ENCODE measurements at places on chromosomes 5 and 9.

DNA sequence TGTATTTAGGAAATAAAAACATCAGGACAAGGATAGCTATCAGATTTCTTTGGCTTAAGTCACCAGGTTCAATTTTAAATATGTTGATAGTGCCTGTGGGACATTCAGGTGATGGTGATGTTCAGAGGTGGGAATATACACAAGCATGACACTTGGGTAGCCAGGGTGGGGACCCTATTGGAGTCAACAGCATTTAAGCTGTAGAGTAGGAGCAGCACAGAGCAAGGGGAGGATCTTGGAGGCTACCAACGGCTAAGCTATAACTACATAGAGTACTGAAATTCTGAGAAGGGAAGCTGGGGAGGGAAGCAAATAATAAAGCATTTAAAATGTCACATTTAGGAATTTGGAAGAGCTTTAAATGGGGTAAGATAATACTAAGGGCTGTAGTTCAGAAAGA is 177.7 kb downstream of the CPLANE1 start:
- no peak for DNase-seq

DNA sequence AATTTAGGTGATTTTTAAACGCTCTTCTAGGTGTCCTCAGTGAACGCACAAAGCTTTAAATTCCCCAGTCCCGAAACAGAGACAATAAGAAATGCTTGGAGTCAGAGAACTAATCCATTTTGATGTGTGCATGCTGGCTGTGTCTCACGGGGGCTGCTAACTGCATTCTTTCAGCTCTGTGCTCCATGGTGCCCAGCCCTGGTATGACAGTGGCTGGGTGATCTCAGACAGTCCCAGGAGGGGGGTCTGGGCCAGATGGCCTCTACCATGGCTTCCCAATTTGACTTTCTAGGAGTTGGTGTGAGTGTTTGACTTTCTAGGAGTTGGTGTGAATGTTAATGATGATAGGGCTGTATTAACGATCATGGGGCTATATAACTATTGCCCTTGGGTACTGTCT is 12.1 kb downstream of the OLFM1 start:
- no peak for DNase-seq

DNA sequence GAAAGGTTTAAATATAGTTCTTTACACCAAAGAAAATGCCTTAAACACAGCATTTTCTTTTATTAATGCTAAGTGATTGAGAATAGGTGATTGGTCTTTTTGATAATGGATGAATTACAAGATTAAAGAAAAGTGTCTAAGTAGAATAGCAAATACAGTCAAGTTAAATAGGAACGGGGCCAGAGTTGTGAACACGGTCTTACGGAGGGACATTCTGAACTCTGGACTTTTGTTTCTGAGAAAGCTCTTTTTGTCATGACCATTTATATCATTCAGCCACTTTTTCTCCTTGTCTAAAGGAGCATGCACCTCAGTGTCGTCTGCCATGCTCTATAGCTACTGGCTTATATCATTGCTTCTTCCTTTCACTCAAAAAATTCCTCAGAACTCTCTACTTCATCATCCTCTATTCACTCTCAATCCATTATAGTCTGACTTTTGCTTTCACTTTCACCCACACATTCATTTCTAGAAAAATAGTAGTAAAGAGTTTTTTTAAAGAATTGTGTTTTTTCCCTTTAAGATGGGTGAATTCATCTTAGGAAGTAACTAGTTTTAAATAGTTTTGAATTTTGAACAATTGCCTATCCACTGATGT is 263.0 kb upstream of the FBXL7 start:
- no peak for DNase-seq

DNA sequence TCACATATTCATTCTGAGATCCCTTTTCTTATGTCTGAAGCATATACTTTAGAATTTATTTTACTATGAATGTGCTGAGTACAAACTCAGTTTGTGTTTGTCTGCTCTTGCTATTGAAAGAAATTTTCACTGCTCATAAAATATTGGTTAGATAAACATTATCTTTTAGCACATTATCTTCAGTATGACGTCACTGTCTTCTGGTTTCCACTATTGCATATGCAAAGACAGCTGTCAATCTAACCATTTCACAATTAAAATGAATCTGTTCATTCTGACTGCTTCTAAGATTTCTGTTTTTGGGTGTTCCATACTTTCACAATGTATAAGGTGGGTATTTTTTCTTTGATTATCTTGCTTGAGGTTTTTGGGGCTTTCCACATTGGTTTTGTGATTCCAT is 526.2 kb upstream of the CDH6 start:
- no peak for DNase-seq

DNA sequence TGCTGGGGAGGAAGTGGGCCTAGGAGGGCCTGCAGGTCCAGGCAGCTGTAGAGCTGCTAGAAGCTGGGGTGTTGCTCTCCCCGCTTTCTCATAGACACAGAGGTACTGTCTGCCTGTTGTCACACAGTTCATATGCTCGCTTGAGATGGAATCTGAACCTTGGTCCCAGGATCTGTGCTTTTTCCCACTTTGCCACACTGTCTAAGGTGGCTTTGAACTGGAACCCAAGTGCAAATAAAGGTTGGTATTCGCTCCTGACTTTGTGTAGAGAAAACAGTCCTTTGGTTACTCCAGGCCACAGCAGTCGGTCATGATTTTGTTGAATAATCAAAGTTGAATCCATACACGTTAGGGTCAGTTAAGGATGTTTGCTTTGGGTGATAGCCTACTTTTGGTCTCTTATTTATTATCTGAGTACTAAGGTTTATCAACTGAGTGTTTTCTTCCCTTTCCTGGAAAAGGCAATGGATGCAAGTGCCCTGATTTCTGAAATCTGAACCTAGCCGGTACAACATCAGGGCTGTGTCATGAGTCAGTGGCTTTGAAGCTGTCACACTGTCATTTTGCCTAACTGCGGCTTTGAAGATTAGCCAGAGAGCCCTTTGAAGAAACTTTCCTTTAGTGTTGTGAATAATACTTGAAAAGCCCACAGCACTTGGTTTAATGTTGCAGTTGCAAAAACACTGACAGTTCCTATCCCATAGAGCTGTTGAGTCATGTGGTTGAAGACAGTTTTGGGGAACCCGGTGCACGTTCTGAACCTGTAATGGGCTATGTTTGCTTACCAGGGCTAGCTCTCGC is 41.3 kb downstream of the HABP4 start:
- no peak for DNase-seq

DNA sequence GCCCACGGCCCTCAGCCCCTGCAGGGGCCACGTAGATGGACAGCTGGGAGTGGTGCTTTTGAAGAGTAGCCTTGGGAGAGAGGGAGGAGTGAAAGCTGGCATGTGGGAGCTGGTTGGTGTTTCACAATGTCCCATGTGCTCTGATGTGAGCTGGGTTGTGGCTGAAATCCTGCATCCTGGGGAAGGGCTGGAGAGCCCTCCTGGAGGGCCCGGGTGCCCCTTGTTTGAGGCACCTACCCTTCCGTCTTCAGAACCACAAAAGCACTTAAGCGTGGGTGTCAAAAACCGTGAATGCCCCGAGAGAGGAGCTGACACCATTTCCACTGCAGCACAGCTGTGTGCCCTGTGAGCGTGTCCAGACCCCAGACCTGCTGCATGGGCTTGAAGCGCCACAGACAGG is 199.1 kb upstream of the ZNF618 start:
- DNase-seq = no peak

GRCh38 chr5:15518786-15519185 is 18.8 kb downstream of the FBXL7 start:
- DNase-seq = no peak

GRCh38 chr9:135520916-135521607 is at the start of gene LCN1:
Gene LCN1, plus strand, starts transcription at chr9:135521440. Its CDS starts 58 bp downstream, at chr9:135521498.
- DNase-seq = no peak

- no peak for DNase-seq
These were observed 754.7 kb upstream of the CDH6 start for GRCh38 chr5:30438785-30439184.

DNA sequence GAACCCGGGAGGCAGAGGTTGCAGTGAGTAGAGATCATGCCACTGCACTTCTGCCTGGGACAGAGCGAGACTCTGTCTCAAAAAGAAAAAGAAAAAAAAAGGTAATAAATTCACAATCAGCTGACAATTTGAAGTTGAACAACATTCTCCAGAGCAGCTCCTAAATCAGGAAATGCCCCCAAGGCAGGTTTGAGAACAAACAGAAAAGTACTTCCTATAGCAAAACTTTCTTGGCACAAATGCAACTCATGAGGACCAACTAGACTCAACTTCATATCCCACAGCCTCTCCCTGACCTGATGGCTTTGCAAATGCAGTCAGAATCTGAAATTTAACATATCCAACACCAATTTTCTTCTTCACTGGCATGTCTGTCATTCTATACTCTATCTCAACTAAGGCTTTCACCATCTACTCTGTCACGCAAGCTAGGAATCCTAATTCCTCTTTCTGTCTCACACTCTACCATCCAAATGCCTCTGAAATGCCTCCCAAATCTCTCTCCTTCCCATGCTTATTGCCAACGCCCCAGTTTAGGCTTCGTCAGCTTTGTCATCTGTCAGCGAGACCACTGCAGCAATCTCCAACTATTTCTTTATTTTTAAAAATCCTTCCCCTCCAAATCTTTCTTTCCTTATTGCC is 113.3 kb downstream of the MAPKAP1 start:
- DNase-seq = no peak

GRCh38 chr5:88734983-88735382 is 148.0 kb downstream of the MEF2C start:
- DNase-seq = no peak

DNA sequence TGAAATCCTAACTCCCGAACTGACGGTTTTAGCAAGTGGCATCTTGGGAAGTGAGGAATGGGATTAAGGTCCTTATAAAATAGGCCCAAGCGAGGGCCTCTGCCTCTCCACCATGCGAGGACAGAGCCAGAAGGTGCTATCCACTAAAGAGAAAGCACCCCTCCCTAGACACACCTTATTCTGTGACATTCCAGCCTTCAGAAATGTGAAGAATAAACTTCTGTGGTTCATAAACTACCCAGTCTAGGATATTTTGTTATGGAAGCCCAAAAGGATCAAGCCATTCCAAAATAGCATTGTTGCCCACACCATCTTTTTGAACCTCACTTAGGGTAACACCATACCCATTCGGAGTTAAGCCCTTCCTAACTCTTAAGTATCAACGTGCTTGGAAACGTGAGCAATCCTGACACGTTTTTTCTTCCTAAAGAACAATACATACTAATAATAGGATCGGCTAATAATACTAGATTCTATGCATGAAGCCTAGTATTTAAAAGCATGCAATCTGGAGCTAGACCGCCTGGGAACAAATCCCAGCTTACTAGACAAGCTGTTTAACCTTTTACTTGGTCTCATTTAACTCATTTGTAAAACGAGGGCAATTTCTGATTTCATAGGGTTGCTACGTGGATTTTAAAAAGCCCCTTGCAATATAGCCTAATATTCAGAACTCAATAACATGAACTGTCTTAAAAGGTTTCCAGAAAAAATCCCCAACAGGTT is 1.1 kb upstream of the SMC2 start:
- no peak for DNase-seq

GRCh38 chr5:125180231-125180829 is 433.9 kb upstream of the ZNF608 start:
- no peak for DNase-seq

GRCh38 chr9:6673326-6674025 is 27.9 kb upstream of the GLDC start:
- DNase-seq = no peak

- DNase-seq = no peak
These were observed 15.4 kb downstream of the LMX1B start for GRCh38 chr9:126628969-126629674.

GRCh38 chr9:131717719-131718460 is 22.0 kb downstream of the RAPGEF1 start:
- DNase-seq = no peak

GRCh38 chr5:66769839-66770617 is 173.8 kb downstream of the MAST4 start:
- no peak for DNase-seq

DNA sequence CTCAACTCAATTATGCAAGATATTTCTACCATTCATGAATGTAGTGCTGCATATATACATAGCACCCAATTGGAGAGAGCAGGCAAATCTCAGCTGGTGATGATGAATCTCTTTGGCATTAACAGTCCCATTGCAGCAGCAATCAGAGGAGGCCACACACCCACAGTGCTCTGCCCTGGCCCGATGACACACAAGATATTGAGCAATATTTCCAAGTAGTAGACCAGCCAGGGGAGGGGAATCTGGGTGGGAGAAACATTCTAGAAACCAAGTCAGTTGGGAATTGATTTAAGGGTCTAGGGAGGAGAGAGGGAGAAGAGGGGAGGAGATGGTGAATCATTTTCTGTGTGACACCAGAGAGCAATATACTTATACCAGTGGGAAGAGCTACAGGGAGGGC is 14.9 kb upstream of the C5orf63 start:
- peak; percentile 98 for DNase-seq

GRCh38 chr5:36680066-36680465 is 73.7 kb downstream of the SLC1A3 start:
- DNase-seq = no peak

DNA sequence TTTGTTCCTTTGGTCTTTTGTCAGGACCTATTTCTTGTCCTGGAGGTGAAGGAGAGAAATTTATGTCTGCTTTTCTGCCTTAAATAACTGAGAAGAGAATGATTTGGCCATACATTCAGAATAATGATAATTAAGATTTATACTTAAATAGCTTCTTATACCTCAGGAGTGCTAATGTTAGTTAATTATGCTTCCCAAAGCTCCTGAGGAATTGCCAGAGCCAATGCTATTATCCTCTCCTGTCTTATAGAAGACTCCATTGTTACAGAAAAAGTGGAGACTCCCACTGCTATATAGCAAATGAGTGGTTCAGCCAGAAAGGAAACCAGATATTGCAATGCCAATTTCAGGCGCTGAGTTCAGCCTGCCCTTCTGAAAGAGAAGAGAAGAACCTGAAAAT is 67.0 kb downstream of the NTRK2 start:
- no peak for DNase-seq

DNA sequence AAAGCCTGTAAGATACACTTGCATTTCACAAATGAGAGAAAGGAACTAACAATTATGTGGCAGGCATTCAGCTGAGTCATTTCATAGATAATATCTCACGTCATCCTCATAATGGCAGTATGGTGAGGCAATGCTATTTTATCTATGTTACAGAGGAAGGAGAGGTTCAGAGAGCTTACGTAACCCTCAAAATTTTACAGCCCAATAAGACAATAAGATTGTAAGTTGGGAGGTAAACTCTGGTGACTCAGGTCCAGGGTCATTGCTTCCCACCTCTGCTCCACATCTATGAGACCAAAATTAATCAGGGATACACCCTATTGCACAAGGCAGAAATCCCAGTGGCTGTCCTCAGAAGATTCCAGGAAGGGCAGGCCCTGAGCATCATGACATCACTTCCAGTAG is 309.7 kb downstream of the NSG2 start:
- peak; percentile 75 for DNase-seq

- no peak for DNase-seq
These were observed 175.8 kb downstream of the C5orf15 start for GRCh38 chr5:133792655-133793054.

GRCh38 chr5:154644745-154645411 is 110.3 kb upstream of the LARP1 start:
- DNase-seq = no peak

DNA sequence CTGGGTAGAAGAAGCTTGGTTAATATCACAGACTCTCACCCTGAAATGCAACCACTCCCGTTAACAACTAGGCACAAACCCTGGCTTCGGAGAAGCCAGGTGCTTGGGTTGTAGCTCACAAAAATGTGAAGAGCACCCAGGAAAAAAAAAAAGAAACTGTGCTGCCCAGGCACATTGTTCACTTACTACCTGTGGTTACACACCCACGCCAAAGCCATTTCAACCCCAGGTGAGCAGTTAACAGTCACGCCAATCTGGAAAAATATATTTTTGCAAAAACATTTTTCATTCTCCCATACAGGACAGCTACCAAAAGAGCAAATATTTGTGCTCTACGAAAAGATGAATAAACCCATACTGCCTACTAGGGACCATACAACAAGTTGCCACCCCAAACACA is 49.2 kb downstream of the SIL1 start:
- DNase-seq = no peak

All from fibroblast of skin of left quadriceps (primary cell).